ENCODE measurements at places on chromosomes 13 and 19. TPM values are rescaled to one million over a fixed set of nuclear protein-coding genes. Genes with fewer than 3 reads are reported as not detected.

DNA sequence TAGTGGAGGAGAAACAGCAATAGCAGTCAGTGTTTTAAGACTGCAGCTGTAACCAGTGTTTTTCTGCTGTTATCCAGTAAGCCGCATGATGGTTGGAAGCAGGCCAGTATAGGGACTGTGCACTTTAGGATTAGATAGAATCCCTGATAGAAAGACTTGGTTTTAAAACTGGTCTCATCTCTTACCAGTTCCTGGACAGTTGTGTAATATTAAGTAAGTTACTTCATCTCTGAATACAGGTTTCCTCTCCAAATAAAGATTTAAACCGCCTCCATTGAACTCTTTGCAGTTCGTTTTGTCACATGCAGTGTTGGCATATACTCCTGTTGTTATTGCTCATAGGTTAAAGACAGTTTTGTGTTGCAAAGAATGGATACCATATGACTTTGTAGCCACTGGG is 25.6 kb downstream of the URI1 start:
- no peak for DNase-seq

- DNase-seq: no peak
These were observed 77.0 kb downstream of the ZNF536 start for GRCh38 chr19:30449078-30449590.

DNA sequence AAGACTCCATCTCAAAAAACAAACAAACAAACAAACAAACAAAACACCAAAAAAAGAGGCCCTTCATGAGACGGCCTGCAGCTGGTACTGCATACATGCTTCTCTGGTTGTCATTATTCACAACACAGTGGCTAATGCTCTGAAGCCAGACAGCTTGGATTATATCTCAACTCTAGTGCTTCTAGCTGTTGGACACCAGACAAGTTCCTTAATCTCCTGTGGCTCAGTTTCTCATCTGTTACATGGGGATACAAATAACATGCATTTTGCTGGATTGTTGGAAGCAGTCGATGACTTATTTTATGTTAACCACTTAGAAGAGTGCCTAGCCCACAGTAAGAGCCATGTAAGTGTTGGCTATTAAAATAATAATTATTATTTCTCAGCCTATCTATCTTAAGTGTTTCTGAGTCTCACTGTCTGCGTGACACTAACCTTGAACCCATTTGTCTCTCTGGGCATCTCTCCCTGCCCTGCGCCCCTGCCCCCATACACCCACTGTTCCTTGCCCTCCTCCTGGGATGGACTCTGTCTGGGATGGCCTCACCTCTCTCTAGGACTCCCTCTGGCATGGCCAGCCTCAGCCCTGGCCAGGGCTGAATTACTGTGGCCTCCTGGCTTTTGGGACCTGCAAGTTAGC is 3.1 kb upstream of the JUNB start:
- no peak for DNase-seq

- DNase-seq: no peak
These were observed at the start of gene NOVA2 for GRCh38 chr19:45973553-45974338. TSS of gene NOVA2 (minus strand) at chr19:45973865. CDS start at chr19:45973351, 514 bp downstream.

- DNase-seq: no peak
These were observed 7.8 kb downstream of the TNPO2 start for GRCh38 chr19:12715929-12716328.

GRCh38 chr19:30539981-30540380 is 167.8 kb downstream of the ZNF536 start:
- DNase-seq: no peak

- no peak for DNase-seq
These were observed 3.1 kb downstream of the KIR2DL4 start for GRCh38 chr19:54806516-54806838.

DNA sequence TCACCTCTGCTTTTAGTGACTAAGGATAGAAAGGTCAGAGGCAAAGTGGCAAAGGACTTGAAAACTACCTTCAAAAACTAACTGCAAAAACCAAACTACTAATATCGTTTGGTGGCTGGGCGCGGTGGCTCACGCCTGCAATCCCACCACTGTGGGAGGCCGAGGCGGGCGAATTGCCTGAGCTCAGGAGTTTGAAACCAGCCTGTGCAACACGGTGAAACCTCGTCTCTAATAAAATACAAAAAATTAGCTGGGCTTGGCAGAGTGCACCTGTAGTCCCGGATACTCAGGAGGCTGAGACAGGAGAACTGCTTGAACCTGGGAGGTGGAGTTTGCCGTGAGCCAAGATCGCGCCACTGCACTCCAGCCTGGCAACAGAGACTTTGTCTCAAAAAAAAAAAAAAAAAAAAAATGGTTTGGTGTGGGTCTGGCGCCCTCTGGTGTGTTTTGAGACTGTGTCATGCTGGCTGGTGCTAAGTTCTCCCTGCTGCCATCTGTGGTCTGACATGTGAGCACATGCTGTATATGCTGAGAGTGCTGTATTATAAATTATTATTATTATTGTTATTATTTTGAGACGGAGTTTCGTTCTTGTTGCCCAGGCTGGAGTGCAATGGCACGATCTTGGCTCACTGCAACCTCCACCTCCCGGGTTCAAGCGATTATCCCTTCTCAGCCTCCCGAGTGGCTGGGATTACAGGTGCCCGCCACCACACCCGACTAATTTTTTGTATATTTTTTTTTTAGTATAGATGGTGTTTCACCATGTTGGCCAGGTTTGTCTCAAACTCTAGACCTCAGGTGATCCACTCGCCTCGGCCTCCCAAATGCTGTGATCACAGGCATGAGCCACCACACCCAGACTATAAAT is 36.0 kb upstream of the RNF17 start:
- DNase-seq: peak; percentile 79

- no peak for DNase-seq
These were observed 63.4 kb downstream of the EFNB2 start for GRCh38 chr13:106471957-106472543.

DNA sequence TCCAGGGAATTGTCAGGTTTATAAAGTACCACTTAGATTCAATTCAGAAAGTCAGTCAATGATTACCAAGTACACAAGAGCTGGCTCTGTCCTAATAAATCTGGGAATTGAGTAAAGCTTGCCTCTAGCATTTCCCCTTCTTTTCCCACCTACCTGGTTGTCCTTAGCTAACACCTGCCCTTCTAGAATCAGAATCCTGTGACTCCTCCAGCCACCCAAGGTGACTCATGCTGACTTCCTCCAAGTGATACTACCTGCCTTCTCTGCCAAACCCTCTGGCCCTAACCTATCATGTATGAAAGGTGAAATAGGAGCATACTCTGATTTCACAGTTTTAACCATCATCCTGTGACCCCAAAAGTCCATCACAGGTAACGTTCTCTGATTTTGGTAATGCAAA is 151.2 kb downstream of the DIAPH3 start:
- DNase-seq: no peak

IGFL2 gene
- not detected for polyA plus RNA-seq

ERICH4 gene
- 6.3 TPM for polyA plus RNA-seq

PBX4 gene
- polyA plus RNA-seq: 6.1 TPM

CD37 gene
- 53.3 TPM for polyA plus RNA-seq

GPR108 gene
- polyA plus RNA-seq: 62.3 TPM

FCHO1 gene
- 1.6 TPM for polyA plus RNA-seq
